ENCODE measurements at places on chromosomes 3 and 15. TPM values are rescaled to one million over a fixed set of nuclear protein-coding genes. Genes with fewer than 3 reads are reported as not detected.

- H3K4me3 ChIP-seq: no peak overlapping the region
- H3K36me3 ChIP-seq: no peaks in the 10 kb centered on the region
These were observed 423.2 kb downstream of the EPHB1 start for GRCh38 chr3:135218304-135218703.

GRCh38 chr15:47439146-47440111 lies 277.9 kb upstream of the SEMA6D start:
- H3K27ac ChIP-seq: no peak overlapping the region
- no peaks in the 10 kb centered on the region for H3K36me3 ChIP-seq

DNA sequence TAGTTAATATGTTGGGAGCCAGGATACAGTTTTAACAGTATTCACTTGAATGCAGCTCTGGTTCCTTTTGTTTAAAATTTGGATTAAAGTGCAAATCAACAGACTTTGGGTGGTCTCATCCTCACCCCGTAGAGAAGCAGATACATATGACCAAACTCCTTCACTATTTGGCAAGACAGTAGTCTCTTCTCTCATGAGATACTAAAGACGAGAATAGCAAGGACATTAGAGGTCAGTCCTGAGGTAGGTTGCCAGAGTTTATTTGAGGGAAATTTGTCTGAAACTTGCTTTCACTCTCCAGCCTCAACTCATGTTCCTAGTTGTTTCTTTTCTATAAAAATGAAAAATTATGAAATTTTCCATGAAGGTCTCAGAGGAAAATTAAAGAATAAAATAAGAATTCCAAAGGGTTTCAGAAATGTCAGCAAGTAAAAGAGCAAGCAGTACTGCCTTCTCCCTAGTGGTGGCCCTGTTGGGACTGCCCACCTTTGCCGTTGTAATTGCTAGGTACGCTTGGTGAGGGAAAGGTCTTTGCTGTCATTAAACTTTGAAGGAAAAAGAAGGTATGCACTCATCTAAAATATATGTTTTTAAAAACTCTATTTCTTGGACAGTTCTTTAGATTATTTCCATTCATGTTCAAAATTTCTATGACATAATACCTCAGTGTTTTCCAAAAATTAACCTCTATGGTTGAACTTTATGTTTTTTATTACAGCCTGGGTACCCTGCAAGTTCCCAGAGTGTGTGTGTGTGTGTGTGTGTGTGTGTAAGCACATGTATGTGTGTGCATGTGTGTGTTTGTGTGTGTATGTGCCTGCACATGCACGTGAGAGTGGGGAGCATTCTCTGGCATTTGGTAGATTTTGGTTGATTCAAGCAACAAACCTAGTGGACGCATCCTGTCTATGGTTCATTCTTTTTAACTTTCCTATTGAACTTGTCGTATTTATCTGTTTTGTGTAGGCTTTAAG lies 111.4 kb downstream of the CMSS1 start:
- H3K27me3 ChIP-seq: no peaks in the 10 kb centered on the region
- H3K36me3 ChIP-seq: peaks cover 8% of the 10 kb centered on the region
- no peak overlapping the region for H3K4me3 ChIP-seq
- no peak for DNase-seq
- H3K4me1 ChIP-seq: no peaks in the 10 kb centered on the region

TGM4 gene
- total RNA-seq: not detected

NR1I2 gene
- not detected for total RNA-seq

DNA sequence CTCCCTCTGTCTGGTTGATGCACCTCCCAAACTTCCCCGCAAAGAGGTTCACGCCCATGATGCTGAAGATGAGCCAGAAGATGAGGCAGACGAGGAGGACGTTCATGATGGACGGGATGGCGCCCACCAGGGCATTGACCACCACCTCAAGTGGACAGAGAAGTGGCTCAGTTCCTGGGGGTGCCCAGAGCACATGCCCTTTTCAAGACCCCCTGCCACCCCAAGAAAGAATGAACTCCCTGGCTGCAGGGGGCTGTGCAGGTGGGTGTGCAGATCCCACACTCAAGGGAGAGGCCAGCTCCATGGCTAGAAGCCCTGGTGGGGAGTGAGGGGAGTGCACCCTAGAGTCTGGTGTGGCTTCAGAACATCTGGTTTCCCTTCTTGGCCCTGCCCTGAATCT lies 64.1 kb downstream of the EXOG start:
- H3K4me1 ChIP-seq: no peaks in the 10 kb centered on the region
- DNase-seq: no peak
- no peak overlapping the region for H3K4me3 ChIP-seq
- no peak overlapping the region for H3K27ac ChIP-seq
- no peaks in the 10 kb centered on the region for H3K36me3 ChIP-seq

SEMA6D gene
- total RNA-seq: not detected

RBM5 gene
- 162 TPM for total RNA-seq

DNA sequence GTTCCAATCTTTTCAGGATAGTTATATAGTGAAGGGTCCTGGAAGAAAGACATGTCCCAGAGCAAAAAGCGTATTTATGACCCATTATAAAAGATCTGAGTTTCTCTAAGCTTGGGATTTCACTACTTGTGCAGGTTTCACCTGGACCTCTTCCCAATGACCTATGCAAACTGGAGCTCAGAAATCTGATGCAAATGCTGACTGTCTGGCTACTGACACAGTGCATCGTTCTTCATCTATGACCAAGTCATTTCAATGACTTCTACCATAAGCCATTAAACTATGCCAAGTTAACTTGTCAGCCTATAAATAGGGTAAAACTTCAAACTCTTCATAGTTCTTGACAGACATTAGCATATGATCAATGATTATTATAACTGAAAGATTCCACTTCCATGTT lies 11.1 kb downstream of the STAG1 start:
- H3K27me3 ChIP-seq: no peaks in the 10 kb centered on the region
- H3K27ac ChIP-seq: no peak overlapping the region
- no peak for DNase-seq

GRCh38 chr3:102866845-102867244 lies 432.0 kb downstream of the ZPLD1 start:
- H3K36me3 ChIP-seq: no peaks in the 10 kb centered on the region
- H3K4me3 ChIP-seq: no peak overlapping the region
- H3K4me1 ChIP-seq: no peaks in the 10 kb centered on the region
- no peak overlapping the region for H3K27ac ChIP-seq
- H3K27me3 ChIP-seq: no peaks in the 10 kb centered on the region

Data from activated T-helper 1 cell treated with anti-CD3 and anti-CD28 coated beads, Interleukin-12 subunit alpha, Interleukin-12 subunit beta, Interleukin-2, Interleukin-4 antibody, amounts not matched to agents 30 ng/mL and 10 ng/mL and 1 ng/mL, durations not matched to agents 14 hours and 24 hours and 36 hours (primary cell).